Activated CD8-positive, alpha-beta memory T cell treated with anti-CD3 and anti-CD28 coated beads, Interleukin-2, amount 50 U/mL, for 4 hours (primary cell): ENCODE measurements at places on chromosomes 7 and 10.

GRCh38 chr7:72334066-72334465 lies 78.1 kb downstream of the CALN1 start:
- DNase-seq: no peak

DNA sequence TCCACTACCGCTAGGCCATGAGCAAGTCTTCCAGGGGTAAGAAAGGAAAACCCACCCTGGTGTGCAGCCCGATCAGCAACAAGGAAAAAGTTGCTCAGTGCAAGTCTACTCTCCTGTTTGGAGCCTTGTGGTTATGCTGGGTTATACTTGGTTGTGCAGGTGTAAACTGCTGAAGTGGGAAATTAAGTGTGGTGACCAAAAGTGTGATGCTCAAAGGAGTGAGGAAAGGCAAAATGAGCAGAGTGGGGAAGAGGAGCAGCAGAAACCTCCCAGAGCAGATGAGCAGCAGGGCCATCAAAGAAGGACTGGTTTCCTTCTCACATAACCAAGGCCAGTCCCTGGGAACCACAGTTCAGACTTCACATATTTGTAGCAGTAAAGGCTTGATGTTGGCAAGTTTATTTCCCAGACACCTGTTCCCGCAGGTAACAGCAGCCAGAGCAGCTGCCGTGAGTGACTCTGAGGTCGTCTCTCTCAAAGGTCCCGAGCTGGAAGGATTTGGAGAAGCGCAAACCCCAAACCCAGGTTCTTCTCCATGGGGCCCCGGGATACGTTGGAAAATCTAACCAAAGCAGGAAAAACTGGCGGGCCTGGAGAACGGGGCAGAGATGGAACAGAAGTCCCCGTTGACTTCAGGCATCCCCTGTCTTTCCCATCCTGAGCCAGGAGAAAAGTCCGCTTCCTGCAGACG lies 607 bp upstream of the SMO start:
- no peak for DNase-seq

GRCh38 chr7:124800386-124800785 lies 34.8 kb upstream of the GPR37 start:
- DNase-seq: no peak

DNA sequence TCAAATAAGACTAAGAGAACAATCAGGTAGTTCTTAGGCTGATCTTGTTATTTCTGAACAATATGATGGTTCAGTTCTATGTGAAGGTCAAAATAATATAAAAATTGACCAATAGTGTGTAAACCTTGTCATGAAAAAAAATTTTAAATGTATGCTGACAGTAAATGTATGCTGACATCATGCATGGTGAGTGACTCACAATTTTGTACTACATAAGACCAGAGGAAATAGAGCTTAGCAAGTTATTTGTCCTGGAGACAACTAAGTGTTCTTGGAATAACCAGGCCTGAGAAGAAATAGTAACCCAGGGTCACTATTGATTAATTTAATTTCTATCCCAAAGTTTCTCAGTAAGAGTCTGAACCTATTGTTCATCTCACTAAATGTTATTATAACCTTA lies 182.2 kb upstream of the PCDH15 start:
- no peak for DNase-seq

DNA sequence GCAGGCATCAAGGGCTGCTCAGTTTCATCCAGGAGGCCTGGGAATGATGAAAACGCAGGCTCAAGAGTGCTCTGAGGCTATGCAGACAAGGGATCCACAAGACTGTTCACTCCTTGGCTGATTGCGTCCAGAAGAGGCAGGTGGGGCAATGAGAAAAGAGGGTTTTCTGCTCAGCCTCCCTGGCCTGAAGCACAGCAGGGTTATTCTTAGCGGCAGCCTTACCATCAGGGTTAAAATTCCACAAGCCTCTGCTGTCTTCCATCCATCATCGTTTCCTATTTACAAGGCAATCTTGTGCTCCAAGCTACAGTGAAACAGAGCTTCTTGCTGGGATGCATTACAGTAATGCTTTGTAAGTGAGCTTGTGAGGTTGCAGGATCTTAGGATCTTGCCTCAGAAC lies 129.4 kb upstream of the SHH start:
- no peak for DNase-seq

GRCh38 chr7:157615101-157615817 lies 278.5 kb downstream of the DNAJB6 start:
- no peak for DNase-seq

DNA sequence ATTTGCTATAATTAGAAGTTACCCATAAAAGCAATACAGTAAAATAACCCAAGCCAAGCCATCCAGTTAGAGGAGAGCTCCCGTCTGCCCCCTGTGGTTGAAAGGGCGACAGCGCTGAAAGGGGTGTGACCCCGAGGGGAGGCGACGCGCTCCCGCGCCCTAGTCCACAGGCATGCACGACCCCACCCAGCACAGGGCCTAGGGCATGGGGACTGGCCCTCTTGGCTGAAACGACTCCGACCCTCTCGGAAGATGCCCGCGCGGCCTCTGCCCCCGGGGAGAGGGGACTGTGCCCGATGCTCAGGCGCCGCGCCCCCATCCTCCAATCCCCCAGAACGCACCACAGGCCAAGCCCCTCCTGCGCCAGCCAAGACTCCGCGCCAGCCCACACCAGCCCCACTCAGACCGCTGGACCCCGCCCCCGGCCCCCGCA lies 64.0 kb downstream of the CSGALNACT2 start:
- DNase-seq: peak; percentile 62

DNA sequence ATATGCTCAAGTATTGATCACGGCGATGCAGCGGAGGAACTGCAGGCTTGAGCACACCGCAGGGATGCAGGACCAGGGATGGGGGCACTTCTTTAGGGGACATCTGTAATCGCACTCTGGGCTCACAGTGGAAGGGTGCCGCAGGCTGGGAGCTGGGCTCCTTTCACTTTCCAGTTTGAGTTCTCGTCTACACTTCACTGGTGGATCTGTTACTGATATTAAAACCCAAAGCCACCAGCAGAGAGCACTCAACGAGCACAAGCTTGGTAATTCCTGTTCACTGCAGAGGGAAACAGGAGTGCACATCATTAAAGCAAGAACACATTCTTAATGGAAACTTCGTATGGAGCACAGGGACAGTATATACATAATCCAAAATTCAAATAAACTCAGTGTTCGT lies 91.3 kb downstream of the PARD3 start:
- no peak for DNase-seq

- DNase-seq: peak; percentile 44
Measured at GRCh38 chr10:101602761-101603398, 14.8 kb downstream of the DPCD start.

- no peak for DNase-seq
Measured at GRCh38 chr7:130903358-130903974, 169.5 kb upstream of the KLF14 start.

- DNase-seq: no peak
Measured at GRCh38 chr7:158672975-158673374, 31.6 kb downstream of the NCAPG2 start.

DNA sequence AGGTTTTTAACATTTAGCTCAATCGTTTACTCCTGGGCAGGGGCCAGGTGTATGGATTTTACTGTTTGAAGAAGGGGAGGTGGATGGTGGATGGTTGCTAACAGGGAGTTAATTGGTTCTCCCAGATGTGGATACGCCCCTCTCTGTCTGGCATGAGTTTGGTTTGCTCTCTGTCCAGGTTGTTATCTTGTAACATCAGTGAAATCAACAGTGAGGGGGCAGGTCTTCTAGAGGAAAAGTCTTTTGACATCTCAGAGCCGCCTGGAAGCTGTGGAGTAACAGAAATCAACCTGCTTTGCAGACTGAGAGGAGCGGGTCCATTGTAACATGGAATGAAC lies 243.4 kb downstream of the MGMT start:
- no peak for DNase-seq

- DNase-seq: no peak
Measured at GRCh38 chr7:23477157-23477499, 6.8 kb upstream of the IGF2BP3 start.

DNA sequence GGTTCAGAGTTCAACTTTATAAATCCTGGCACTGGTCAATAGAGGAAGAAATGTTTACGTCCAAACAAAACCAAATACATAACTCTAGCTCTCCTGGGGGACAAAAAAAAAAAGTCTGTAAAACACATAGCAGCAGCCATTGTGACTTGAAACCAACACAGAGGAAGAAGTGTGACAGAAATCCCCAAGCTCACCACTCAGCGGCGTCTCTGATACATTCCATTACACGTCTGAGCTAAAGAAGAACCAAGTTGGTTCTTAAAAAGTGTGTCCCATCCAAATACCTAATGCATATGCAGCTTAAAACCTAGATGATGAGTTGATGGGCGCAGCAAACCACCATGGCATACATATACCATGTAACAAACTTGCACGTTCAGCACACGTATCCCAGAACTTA lies 58.3 kb upstream of the NANOS1 start:
- no peak for DNase-seq

GRCh38 chr10:27065084-27065483 lies 35.2 kb downstream of the ANKRD26 start:
- DNase-seq: no peak

DNA sequence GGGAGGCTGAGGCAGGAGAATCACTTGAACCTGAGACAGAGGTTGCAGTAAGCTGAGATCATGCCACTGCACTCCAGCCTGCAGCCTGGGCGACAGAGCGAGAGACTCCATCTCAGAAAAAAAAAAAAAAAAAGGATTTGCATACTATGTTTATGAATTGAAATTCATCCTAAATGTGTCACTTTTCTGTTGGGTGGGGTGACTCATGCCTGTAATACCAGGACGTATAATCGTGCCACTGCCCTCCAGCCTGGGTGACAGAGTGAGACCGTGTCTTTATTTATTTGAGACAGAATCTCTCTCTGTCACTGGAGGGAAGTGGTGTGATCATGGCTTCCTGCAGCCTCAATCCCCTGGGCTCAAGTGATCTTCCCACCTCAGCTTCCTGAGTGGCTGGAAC lies 5.8 kb downstream of the ZNF212 start:
- DNase-seq: no peak

- DNase-seq: no peak
Measured at GRCh38 chr7:22799633-22800032, 23.0 kb downstream of the TOMM7 start.

DNA sequence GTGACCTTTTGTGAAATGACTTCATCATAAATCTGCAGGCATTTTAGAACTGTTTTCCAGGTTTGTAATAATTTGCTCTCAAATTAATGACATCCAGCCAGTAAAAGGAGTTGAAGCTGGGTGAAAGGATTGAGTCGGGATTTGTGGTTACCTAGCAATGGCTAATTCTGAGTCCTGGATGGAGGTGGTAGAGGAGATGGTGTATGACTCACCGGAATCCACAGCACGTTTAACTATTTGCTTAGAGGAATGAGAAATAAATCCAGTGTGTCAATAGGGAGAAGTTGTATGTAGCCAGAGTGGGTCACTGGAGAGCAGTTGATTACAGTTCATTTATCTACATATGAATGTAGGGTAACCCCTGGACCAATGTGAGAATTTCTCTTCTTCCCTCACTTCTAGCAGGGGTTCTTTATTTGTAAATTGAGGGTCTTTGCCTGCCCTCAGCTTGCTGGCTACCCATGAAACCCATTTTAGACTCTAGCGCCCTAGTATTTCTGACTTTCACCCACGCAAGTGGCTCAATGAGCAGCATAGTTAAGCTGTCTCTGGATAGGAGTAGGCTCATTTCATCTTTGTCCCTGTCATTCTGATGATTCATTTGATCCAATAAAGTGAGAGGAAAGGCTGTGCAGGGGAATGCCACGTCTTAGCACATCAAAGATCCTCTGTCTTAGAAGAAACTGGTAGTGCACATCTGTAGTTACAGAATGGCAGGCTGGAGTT lies 547.8 kb downstream of the SORCS3 start:
- no peak for DNase-seq

DNA sequence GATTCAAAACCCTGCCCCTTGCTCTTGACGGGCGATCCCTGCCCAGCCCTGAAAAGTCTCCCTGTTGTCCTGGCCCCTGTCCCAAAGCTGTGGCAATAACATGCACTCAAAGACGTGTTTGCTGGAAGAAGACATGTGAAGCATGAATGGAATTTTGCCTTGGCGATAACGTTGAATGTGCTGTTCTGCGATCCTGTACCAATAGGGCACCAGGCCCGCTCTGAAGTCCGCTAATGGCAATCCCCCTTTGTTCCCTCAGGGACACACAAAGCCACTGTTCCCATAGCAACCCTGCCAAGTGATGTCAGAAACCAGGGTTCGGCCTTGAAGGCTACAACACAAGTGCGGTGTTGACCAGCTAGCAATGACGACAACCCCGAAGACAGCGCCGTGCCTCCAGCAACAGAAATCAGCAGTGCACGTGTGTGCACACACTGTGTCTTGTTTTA lies 284.6 kb downstream of the KLF6 start:
- no peak for DNase-seq

GRCh38 chr7:140557809-140558518 lies 78.7 kb upstream of the MKRN1 start:
- DNase-seq: no peak

DNA sequence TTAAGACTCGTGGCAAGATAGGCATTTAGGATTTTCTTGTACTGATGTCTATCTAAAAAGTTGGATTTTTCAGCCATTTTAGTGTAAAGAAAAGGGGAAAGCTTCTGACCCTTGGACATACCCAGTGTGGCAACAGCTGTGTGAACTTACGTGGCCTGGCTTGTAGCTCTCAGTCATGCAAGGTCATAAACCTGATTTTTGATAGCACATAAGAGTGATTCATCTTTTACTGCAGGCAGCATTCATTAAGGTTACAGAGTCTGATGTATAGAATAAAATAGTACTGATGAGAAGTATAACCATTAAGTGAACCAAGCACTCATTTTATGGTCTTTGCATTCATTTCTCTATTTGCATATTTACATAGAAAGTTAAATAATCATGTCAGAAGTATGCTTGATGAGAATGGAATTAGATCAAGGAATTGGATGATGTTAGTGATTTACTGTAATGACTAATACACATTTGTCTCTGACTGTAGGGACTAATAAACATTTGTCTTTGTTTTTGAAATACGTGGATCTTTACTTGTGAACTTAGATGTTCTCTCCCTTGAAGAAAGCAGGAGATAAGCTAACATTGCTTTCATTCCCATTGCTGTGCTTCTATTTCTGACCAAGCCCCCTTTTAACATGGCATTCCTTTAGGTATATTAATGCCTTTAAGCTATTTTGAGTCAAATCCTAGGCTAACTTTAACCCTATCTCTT lies 88.2 kb downstream of the GSDME start:
- no peak for DNase-seq

DNA sequence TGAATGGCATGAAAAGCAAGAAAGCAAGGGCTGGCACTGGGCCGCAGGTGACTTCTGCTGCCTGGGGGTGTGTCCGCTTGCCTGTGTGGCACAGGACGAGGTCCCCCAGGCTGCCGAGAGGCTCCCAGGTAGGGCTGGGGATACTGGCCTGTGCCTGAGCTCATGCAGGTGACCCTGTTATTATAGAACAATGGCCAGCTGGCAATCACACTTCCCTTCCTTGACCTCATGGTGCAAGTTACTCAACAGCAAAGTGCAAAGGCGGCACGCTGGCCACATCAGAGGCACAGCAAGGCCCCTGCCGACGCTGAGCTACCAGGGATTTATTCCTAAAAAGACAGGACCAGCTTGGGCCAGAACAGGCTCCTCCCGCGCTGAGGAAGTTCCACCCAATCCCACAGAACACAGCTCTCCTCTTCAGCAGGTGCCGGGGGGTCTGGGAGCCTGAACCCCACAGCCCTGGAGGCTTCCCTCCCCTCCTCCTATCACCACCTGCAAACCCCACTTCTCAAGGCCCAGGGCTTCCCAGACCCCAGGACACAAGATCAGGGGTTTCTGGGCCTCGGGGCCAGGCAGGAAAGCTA lies 1.4 kb upstream of the ADAM8 start:
- DNase-seq: no peak

GRCh38 chr7:104445393-104445792 lies 117.0 kb downstream of the LHFPL3 start:
- no peak for DNase-seq

- DNase-seq: no peak
Measured at GRCh38 chr10:73131301-73131700, 21.0 kb downstream of the NUDT13 start.

- no peak for DNase-seq
Measured at GRCh38 chr7:129009437-129009836, 45.5 kb downstream of the TNPO3 start.
